Amniotic stem cell (primary cell): ENCODE measurements at places on chromosomes 6 and 20.

DNA sequence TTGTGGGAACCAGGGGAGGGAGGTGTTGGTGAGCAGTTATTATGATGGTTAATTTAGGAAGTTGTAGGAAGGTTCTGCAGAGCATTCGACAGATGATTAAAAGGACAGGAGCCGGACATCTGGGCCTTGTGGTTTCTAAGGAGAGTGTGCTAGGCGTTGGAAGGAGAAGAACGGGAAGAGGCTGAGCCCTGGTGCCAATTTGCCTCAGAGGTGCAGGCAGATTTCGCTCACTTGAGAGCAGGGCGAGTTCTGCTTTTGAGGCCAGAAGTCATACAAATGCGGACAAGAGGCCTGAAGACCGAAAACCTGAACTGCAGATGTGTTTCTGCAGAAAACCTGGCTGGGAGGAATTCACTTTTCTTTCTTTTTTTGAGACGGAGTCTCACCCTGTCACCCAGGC lies 30.5 kb upstream of the RPS6KA2 start:
- DNase-seq, result no peak

DNA sequence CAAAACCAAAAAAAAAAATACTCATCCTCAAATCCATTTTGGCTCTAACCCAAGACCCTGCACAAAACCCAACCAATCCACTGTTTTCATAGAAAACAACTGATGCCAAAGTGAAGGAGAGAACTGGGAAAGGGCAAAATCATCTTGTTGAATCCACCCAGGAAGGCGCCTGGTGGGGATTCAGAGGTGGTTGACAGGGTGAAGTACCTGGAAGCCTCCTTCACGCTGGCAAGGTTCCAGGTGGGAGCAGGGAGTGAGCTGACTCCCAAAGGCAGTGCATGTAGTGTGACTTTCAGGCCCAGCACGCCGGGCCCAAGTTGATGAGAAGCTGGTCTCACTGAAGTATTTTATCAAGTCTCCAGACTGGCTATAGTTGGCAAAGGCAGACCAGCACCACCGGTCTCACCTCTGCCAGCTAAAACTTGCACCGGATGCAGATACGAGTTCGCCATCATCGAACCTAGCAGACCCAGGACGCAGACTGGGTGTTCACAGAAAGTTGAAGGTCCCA lies 16.5 kb downstream of the PPP1R10 start:
- no peak for DNase-seq

DNA sequence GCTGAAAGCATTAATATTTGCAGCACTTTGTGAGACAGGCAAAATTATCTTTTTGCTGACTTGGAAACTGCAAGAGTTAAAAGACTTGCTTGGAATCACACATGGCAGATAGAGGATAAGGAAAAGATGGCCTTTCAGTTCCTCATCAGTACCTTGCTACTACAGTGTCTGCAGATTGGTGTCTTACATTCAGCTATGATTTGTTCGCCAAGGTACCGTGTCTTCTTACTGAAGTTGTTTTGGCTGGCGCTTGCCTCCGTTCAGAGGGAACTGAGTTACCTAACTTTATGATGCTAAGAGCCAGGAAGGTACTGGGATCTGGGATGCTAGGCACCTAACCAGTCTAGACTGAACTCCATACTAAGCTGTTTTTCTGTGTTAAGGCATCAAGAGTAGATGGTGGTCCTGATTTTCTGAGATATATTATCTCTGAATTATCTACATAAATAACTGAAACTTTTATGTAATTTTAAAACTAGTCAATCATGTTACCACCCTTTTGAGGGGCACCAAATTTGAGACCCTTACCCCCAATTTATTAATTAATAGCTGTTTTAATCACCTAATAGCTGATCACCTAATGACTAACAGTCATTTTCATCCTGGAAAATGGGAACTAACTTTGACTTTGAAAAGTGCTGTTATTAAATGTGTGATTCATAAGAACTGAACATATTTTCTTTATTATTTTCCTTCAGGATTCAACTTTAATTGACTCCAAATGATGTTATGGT lies 2.5 kb downstream of the WTAP start:
- DNase-seq, result no peak

DNA sequence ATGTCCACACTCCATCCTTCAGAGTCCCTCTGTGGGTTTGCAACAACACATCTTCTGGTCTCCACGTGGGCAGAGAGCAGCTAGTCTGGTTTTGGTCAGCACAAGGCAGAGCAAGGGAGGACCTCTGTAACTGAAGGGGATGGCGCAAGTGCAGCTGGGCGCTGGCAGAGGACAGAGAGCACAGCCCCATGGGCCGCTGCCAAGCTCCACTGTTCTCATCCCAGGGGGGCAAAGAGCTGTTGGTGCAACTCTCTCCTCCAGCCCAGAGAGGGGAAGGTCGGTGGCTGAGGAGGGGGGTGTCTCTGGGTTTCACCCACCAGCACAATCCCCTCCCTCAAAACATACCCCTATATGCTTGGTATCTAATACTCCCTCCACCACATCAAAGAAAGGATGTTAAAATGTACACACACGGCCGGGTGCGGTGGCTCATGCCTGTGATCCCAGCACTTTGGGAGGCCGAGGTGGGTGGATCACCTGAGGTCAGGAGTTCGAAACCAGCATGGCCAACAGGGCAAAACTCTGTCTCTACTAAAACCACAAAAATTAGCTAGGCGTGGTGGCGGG lies 9.1 kb downstream of the ATP9A start:
- DNase-seq, result no peak

DNA sequence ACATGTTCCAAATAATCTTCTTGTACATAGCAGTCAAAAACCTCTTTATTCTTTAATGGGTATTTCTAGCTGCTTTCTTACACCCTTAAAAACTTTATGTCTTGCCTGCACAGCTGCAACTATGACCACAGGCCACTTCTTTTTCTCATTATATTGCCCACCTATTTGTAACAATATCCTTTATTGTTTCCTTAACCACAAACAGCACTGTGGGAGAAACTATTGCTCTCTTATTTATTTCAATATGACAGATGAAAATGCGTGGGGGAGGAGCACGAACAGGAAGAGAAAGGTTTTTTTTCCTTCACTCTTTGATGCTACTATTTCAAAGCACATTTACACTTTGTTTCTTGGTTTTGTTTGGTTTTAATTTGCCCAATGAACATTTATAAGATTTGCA lies 253.5 kb downstream of the GJA1 start:
- no peak for DNase-seq

- no peak for DNase-seq
Observed at GRCh38 chr6:36362551-36363370, 24.7 kb downstream of the ETV7 start.

DNA sequence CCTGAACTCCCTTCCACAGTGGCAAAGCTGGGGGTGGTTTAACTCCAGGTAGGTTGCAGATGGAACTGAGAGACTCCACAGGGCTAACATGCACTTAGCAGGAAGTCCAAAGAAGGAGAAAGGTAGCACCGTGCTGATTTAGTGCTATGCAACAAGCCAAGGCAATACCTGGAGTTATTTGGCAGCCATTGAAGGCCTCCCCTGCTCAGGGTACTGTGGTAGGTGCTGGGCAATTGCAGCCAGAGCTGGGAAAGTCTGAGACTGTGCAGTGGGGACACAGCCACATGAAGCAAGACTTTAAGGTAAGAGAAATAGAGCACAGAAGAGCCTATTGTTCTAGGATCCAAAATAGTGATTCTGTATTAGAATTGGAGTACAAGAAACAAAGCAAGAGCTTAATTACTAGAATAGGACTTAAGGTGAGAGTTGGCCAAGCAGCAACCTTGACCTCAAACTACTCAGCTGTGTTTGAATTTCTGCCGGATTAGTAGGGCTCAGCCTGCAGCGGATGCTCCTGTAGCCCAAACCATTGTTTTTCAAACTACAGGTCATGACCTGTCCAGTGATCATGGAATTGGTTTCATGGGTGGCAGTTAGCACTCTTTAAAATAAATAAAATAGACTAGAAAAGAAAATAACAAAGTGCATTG lies 80.8 kb upstream of the STMND1 start:
- no peak for DNase-seq

GRCh38 chr6:169370666-169371343 lies 117.2 kb upstream of the THBS2 start:
- DNase-seq, result no peak

DNA sequence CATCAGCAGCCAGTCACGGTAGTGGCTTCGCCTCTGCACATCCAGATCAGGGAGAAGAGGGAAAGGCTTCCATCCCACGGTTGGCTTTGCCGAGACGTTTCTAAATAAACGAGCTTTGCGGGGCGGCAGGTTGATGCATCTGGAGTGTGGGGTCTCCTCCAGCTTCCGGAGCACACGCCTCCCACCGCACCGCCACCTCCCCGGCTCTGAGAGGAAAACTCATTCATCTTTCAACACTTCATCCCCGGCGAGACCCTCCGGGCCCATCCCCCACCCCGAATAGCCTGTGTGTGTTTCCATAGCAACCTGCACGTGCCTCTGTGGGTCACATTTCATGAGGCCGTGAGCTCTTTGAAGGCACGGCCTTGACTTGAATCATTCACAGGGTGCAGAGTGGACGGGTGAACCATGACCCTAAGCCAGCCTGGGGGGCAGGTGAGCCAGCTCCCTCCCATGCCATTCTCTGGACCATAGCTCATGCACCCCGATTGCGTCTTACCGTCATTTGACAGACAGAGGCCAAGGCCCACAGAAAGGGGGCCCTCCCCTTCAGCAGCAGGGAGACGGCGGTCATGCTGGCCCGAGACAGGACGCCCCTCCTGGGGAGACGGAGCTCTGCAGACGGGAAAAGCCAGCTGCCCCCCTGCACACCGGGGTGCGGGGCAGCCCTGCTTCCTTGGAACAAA lies 16.2 kb upstream of the CHRNA4 start:
- DNase-seq, result no peak

- DNase-seq, result no peak
Observed at GRCh38 chr6:33837971-33838665, 34.3 kb upstream of the MLN start.

GRCh38 chr20:25296094-25297093 lies 48.5 kb downstream of the PYGB start:
- no peak for DNase-seq

DNA sequence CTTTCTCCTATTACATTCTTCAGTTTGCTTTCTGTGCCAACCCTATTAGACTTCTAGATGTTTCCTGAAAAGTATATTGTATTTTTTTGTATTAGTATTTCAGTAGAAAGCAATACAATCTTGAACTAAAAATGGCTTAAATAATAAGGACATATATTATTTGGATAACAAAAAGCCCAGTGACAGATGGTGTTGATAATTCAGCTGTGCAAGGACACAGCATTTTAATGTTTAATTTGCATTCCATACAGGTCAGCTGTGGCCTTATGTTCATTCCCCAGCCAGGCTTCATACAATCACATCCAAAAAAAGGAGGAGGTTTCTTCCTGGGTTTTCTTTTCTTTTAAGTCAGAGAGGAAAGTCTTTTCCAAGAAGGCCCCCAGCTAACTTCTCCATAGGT lies 236.9 kb downstream of the CD109 start:
- no peak for DNase-seq

DNA sequence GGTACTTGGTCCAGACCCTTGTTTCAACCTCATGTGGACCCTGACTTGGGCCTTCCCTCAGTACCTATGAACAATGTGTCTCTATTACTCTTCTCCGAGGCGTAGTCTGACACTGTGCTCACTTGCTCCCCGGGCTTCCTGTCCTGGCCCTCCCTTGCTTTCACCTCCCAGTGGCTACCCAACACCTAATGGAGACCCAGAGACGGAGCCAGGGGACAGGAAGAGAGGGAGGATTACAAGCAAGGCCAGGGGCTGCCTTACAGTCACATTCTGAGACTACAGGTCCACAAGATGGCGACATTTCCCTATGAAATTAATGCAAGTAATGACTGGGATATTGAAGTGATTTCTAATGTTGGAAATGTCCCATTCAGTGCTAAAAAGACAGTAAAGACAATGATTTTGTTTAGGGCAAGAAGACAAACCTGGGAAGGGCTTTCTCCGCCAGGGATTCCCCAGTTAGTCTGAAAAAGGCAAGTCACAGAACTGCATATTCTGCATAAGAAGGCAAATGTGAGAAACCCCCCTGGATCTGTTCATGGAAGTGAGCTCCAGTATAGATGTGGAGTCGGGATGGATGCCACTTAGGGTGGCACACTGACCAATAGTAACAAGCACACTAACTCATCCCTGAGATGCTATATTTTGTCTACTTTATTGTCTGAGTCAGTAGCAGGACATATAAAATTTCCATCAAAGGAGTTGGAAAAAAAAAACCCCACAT lies 44.0 kb upstream of the ZBTB24 start:
- DNase-seq, result peak; percentile 36

GRCh38 chr6:137362878-137363804 lies 131.1 kb downstream of the OLIG3 start:
- no peak for DNase-seq

GRCh38 chr6:15948930-15949900 lies 179.7 kb upstream of the MYLIP start:
- no peak for DNase-seq

GRCh38 chr6:21149470-21149869 lies 444.1 kb upstream of the SOX4 start:
- no peak for DNase-seq

DNA sequence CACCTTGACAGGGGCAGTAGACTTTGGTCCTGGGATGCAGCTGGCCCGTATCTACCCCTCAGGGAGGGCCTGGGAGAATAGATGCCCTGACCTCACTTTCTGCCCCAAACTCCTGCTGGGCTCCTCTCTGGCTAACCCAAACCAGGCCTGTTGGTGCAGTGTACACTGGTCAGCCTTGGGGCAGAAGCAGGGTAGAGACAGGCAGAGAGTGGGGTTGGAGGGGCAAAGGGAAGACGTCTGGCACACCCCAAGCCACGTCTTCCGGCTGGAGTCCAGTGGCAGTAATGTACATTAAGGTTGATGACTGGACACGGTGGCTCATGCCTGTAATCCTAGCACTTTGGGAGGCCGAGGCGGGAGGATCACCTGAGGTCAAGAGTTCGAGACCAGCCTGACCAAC lies 9.3 kb downstream of the DDR1 start:
- DNase-seq, result no peak

DNA sequence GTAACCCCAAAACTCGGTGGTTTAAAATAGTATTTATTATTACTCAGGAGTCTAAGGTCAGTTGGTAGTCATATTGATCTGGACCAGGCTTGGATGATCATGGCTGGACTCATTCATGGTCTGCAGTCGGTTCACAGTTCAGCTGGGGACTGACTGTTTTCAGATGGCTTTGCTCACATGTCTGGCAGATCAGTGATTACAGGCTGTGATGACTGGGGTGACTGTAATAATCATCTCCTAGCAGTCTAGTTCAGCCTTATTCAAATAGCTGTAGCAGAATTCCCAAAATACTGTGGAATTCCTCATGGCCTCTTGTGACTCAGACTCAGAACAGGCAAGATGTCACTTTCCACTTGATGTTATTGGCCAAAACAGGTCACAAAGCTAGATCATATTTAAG lies 16.4 kb upstream of the NT5DC1 start:
- DNase-seq, result no peak

GRCh38 chr20:51342510-51343236 lies 199.8 kb downstream of the NFATC2 start:
- DNase-seq, result no peak

DNA sequence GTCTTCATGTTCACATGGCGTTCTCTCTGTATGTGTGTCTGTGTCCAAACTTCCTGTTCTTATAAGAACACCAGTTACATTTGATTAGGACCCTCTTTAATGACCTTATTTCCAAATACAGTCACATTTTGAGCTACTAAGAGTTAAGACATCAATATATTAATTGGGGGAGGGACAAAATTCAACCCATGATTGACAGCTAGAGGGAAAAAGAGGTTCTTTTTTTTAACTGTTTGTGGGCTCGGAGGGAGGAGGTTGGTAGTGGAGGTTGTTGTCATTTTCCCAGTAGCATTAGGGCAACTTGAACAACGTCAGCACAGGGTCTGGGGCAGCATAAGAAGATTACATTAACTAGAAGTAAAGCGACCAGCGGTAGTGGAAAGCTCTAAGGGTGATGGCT lies 2.3 kb upstream of the GMDS start:
- no peak for DNase-seq
